ENCODE measurements at places on chromosomes 1 and 21.

GRCh38 chr1:6911974-6912373 lies 126.7 kb downstream of the CAMTA1 start:
- no peak for DNase-seq

- DNase-seq = peak; percentile 66
Measured at GRCh38 chr1:51236531-51237350, 668 bp downstream of the RNF11 start.

- no peak for DNase-seq
Measured at GRCh38 chr1:176501599-176501998, 38.6 kb downstream of the PAPPA2 start.

DNA sequence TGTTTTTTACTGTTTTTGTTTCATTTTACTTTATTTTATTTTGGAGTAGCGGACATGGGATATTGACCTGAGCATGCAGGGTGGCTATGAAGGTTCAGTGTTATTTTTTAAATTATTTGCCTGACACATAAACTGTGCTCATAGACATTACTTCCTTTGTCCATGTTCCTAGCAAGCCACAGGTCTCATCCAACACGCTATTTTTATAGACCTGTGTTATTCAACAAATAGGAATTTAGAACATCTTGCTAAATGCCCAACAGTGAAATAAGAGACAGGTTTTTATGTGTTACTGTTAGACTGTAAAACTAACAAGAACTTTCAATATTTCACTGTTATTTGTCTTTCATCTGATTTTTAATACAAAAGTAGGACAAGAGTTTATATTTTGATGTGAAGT lies 756.4 kb downstream of the KCNT2 start:
- DNase-seq = no peak

DNA sequence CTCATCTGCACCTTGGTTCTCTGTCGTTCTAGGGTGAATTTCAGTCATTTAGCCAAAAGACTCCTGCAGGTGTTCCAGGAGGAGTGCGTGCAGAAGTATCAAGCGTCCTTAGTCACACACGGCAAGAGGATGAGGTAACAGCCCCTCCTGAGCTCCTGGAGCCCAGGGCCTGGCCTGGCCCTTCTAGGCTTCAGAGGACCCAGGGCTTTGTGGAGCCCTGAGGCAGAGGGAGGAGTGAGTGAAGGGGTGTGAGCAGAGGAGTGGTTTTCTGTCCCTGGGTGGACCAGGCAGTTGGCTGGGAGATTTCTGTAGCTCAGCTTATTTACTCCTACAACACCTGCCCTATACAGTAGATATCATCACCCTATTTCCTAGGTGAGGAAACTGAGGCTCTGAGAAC lies 15.7 kb upstream of the RASSF5 start:
- no peak for DNase-seq

GRCh38 chr21:40985370-40985769 lies 138.4 kb upstream of the DSCAM start:
- no peak for DNase-seq

- no peak for DNase-seq
Measured at GRCh38 chr1:4851385-4852065, 197.1 kb downstream of the AJAP1 start.

GRCh38 chr1:20185834-20186782 lies at the start of the genes PLA2G2C and UBXN10:
TSS of gene PLA2G2C (minus strand) at chr1:20186518. CDS start at chr1:20177363, 9,155 bp downstream.
TSS of gene UBXN10 (plus strand) at chr1:20186096. CDS start at chr1:20190562, 4,466 bp downstream.
- DNase-seq = peak; percentile 87

DNA sequence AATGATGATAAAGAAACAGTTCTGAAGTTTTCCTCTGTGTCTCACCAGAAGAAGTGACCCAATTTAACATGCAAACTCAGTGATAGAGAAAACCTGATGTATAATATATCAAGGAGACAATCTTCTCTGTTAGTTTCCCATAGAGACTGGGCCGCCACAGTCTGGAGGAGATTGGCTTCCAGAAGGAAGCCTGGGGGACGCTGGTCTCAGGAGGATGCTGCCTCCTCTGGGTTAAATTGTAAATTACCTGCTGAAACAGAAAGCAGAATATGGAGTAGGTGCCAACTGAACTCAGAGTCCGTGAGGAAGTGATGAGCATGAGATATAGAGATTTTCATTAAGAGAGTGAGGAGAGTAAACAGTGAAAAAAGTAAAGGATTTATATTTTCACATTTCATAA lies 15.8 kb downstream of the OR14I1 start:
- no peak for DNase-seq
